ENCODE measurements at places on chromosomes 1 and 21.
A peak's percentile ranks its signal among the peaks of the same experiment; 100 is the strongest.

DNA sequence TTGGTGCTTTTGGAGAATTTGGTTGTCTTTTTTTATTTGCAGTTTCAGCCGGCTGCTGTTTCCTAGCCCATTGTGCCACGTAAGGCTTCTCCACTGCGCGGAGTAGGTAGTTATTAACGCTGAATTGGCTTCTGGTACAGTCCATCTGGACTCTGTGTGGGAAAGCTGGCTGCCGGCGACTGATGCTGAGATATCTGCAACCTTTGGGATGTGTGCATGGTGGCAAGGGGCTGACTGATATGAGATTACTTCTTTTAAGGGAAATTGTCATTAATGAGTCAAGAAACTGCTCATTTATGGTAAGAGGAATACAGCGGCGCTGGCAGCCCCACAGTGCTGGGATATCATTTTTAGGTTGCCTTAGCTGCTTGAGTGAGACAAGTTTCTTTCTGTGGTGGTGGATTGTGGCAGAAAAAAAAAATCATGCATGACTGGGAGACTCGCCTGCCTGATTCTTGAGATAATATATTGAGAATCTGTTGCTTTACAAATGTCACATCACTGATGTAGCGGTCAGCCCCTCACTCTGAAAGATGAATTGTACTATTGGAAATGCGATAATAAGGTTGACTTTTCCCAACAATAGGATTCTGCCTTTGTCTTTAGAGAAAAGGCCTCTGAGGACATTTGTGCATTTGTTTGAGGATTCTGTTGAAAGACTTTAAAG, 2.5 kb upstream of the ELAVL4 start:
- DNase-seq: no peak

GRCh38 chr1:89035080-89035479, 12.4 kb upstream of the GBP3 start:
- DNase-seq: no peak

DNA sequence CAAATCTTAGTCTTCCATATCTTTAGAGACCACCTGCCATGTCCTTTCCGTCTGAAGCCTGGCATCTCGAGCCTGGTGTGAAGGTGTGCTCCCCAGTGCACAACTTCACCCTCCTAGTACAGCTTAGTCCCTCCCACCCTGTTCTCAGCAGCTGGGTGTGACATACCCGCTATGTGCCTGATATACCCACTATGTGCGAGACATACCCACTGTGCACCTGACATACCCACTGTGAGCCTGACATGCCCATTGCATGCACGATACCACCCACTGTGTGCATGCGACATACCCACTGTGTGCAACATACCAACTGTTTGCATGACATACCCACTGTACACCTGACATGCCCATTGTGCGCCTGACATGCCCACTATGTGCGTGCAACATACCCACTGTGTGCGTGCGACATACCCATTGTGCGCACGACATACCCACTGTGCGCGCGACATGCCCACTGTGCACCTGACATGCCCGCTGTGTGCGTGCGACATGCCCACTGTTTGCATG, 3.0 kb upstream of the RRP1 start:
- no peak for DNase-seq

DNA sequence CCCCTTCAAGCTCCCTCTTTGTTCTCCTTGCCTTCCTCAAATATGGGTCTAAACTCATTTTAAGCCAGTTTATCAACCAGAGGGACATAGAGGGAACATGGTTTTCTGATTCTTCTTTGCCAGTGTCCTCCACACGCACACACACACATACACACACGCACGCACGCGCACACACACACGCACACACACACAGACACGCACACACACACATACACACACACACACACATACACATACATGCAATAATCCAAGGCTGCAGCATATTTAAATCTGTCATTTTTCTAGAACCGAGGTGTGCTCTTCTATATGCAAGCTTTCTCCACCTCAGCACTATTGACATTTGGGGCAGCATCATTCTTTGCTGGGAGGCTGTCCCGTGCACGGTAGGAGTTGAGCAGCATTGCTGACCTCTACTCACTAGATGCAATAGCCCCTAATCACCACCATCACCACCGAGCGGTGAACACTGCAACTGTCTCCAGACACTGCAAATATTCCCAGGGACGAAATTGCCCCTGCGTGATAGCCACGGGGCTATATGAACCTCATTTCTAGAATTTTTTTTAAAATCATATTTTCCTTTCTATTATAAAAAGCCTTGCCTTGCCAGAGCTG, 8.0 kb downstream of the TNFRSF9 start:
- no peak for DNase-seq

DNA sequence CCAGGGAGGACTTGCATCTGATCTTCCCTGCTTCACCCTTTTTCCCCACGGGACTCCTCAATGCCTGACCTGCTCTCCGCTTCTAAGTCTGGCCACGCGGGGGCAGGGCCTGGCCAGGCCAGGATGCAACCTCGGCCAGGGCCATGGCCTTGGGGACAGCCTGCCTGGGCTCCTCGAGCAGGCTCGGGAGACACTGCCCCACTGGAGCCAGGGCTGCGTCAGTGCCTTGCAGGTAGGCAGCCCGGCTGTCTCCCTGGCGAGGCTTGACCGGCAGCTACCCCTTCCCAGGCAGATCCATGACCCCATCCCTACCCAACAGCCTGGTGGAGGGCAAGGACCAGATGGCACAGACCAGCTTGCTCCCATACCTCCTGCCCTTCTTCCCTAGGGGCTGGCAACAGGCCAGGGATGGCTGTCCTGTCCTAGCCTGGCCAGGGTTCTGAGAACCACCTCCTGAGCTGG, 2.7 kb upstream of the PRDM16 start:
- peak; percentile 73 for DNase-seq

GRCh38 chr21:40985370-40985769, 138.4 kb upstream of the DSCAM start:
- DNase-seq: no peak

- DNase-seq: no peak
These were observed 80.6 kb downstream of the TBX19 start for GRCh38 chr1:168361252-168361651.

- no peak for DNase-seq
These were observed 41.5 kb downstream of the LRRC53 start for GRCh38 chr1:74470936-74471335.

DNA sequence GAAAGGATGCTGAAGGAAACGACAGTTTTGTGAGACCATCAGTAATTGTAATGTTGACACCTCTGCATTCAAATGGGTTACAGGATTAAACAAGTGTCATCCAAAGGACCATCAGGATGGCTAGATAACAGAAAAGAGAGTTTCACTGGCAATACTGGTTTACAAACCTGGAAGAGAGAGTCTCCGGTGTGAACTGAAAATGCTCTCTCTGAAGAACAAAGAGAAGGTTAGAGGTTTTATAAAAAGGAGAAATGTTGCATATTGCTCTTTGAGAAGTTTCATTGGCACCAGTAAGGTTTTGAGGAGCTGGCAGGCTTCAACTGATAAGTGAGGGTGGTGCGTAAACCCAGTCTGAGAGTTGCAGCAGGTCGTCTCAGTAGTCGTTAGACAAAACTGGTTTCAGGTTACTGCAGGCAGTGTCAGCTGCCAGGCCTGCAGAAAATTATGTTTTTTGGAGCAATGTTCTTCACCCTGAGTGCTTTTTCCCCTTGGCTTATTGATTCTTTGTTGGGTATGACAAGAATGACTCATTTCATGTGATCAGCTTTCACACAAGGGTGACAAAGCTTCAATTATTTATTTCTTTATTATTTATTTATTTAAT, 42.2 kb downstream of the KCNK1 start:
- no peak for DNase-seq

- peak; percentile 75 for DNase-seq
These were observed 197.6 kb downstream of the SIPA1L2 start for GRCh38 chr1:232432313-232432712.

DNA sequence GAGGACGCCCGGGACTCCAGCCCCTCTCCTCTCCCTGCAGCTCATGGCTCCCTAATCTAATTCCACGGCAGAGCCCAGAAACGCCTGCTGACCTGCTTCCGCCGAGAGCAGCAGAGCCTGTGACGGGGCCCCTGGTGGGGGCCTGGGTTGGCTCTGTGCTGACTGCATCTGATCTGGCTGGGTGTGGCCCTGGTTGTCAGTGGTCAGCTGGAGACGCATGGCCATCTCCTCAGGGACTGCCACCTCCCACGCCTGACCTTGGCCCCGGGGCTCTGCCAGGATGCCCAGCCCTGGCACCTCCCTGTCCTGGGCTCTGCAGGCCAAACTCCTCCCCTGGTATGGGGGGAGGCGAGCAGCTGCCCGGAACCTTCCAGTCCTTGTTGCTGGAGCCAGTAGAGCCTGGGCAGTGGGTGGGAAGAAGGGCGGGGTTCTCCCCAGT, 1.1 kb upstream of the PLCH2 start:
- DNase-seq: no peak

GRCh38 chr1:31650161-31651088, 5.7 kb upstream of the PEF1 start:
- DNase-seq: no peak

DNA sequence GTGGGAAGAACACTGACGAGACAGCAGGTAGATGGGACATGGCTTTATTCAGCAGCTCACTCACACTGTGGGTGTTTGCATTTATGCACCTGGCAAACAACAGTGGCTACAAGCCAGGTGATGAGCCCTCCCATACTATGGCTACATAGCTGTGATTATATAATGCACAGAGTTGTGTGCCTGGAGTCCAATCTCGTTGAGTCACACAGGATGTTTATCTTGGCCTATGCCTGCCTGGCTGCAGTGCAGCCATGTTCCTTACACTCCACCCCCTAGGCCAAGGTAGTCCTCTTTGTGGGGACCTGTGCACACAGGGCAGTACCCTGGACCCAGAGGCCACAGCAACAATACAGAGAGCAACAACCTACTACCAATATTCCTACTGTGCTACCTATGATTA, 1643.8 kb downstream of the MRPL39 start:
- no peak for DNase-seq

- no peak for DNase-seq
These were observed 31.7 kb downstream of the IFNGR2 start for GRCh38 chr21:33434770-33435360.

- DNase-seq: no peak
These were observed 26.5 kb upstream of the ATP2B4 start for GRCh38 chr1:203599875-203600781.

DNA sequence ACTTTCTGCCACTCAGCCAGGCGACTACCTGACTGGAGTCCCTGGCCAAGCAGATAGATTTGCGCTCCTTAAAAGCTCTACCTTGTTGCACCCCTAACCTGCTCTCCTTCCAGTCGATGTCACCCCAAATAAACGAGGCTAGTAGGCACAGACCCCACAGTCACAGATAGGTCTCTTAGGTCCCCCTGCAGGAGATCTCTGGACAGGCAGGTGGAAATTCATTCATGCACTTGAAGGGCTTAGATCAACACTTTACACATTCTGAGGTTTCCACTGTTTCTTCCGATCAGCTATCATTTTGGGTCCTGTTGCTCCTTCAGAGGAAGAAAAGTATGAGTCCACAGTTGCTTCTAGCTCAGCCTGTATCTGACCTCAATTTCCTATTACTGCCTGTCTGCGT, 272.6 kb upstream of the FMN2 start:
- DNase-seq: no peak

- no peak for DNase-seq
These were observed 376.7 kb downstream of the S1PR1 start for GRCh38 chr1:101613546-101613945.

GRCh38 chr1:52574594-52574993, 21.7 kb upstream of the TUT4 start:
- no peak for DNase-seq

GRCh38 chr1:245956225-245956624, 550.9 kb downstream of the SMYD3 start:
- DNase-seq: no peak

DNA sequence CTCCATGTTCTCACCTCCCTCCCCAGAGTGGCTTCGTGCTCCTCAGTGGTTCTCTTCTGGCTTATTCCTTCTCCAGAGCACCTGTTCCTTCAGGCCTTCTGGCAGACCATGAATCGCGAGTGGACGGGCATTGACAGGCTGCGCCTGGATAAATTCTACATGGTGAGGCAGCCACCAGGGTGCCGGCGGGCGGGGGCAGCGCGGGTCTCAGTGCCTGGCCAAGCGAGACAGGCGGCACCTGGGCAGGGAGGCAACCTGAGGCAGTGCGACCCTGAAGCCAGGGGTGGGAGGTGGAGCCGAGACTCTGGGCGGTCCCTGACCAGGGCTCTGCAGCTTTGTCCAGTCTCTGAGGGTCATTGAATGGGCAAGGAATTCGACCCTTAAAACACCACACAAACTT, 3.9 kb downstream of the RRP1 start:
- no peak for DNase-seq

GRCh38 chr1:38284953-38285352, 238.4 kb upstream of the POU3F1 start:
- DNase-seq: no peak

DNA sequence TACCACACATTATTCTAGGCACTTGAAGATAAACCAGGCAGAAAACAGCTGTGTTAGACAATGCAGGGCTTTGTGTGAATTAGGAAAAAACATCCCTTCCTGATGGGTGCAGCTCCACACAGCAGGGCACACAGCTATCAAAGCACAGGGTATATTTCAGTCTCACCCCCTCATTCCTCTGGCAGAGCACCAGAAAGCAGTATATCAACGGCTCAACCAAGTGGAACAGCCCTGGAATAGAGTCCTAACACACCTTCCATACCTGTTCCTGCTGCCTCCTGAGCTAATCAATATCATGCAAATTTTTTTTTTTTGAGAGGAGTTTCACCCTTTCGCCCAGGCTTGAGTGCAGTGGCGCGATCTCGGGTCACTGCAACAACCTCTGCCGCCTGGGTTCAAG, 32.1 kb downstream of the LYST start:
- DNase-seq: no peak

GRCh38 chr1:41671116-41671755, 186.8 kb upstream of the EDN2 start:
- no peak for DNase-seq

DNA sequence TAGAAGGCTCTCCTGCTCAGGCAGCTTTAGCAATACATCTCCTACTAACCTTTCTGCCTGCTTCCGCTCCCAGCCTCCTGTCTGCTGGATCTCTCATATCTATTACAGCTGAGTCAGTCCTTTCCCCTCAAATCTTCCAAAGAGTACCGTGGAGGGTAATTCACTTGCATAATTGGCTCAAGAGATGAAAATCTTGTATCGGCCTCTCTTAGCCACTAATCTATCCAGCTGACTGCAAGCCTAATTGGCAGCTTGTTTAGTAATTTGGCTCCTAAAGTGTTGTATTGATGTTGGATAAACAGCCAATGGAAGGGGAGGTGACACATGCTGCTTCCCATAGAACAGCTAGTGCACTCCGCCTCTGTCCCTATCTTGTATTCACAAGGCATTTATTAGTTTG, 195.7 kb downstream of the GPATCH2 start:
- no peak for DNase-seq

GRCh38 chr1:222105393-222105737, 363.5 kb upstream of the DUSP10 start:
- no peak for DNase-seq

DNA sequence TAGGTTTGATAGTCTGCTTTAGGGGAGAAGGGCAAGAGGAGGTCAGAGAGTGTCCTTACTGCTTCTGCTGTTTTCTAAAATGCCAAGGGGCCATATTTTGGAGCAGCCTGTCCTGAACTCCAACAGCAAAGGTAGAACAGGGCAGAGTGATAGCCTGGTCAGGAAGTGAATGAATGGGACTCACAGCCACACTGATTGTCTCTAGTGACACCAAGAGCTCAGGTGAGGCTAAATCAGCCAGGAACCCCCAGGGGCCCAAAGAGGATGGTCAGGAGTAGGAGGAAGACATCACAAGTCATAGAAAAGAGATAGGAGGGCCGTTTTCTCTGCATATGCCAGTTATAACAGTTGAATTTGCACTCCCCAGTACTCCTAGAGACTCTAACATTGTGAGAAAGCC, 97.4 kb upstream of the DUSP10 start:
- DNase-seq: no peak

Measured in sciatic nerve (tissue), 2 donors.